Stimulated activated CD8-positive, alpha-beta memory T cell treated with anti-CD3 and anti-CD28 coated beads, Interleukin-4, amount 100 ng/mL, for 1 hour (primary cell): ENCODE measurements at places on chromosomes 2 and 18.

- DNase-seq: no peak
These were observed 3.1 kb upstream of the MATN3 start for GRCh38 chr2:20015482-20016083.

DNA sequence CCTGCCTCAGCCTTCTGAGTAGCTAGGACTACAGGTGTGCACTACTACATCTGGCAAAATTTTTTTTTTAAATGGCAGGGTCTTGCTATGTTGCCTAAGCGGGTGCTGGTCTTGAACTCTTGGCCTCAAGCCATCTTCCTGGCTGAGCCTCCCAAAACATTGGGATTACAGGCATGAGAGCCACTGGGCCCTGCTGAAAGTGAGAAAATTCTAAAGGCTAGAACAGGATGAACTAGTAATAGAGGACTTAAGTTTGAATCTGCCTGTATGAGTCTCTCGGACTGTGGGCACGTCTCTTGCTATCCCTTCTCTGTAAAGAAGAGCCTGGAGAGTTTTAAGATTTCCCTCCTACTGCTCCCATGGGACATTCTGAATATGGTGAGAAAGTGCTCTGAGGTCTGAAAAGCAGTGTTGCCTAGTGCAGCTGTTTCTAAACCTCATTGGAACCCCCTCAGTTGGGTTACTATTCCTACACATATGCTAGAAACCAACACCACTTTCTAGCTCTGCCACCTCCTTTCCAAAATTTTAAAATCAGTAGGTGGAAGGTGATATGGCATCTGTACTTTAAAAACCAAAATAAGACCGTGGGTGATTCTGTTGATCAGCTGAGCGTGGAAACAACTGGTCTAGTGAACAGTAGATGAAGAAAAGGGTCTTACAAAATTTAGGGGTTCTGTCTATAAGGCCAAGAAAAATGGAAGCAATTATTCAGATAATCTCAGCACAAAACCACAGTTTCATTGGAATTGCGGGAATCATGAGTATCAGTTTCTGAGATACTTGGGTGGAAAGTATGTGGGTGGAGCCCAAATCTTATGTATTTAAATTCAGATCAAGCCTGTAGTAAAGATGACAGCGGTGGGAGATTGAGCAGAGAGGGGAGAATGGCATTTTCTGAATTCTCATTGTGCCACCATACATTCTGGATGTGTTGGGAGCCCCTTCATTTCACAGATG is 259.8 kb upstream of the CXCR4 start:
- DNase-seq: no peak

GRCh38 chr18:49907346-49907929 is 94.1 kb upstream of the ACAA2 start:
- no peak for DNase-seq

GRCh38 chr18:35415511-35416073 is 38.5 kb upstream of the ZNF396 start:
- no peak for DNase-seq

DNA sequence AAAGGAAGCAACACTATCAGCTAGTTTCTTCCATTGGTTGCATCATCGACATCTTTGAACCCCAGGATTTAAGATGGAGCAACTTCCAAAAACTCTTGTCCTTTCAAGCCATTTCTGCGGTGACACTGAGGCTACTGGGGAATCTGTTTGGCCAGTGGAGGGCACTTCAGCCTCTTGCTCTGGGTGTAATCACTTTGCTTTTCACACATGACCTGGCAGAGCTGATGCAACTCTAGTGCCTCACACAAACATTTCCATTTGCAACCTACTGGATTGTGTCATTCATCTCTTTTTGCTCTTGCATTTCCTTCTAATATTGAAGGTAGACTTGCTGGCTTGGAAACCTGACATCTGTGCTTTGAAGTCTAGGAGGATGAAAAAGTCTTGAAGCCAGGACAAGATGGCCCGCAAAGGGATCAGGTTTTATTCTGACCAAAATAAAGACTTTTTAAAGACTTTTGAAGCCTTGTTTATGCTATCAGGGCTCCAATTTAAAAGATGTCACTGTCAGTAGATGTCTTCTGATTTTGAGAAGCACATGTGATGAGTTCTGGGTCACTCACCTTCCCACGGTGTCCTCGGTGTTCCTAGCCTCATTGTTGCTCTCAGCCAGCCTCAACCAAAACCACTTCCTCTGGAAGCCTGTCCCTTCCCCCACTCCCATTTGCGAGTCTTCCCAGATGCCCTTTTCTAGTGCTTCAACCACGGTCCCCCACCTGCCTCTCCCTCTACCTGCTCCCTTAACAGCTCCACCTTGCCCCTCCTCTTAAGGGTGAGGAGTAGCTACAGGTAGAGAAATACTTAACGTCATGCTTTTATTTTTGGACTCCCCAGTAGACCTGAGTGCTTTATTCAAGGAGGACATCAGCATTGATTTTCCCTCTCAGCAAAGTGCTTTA is 69.7 kb upstream of the KCNE4 start:
- no peak for DNase-seq
